ENCODE measurements at places on chromosomes 16 and 17.

GRCh38 chr16:9060225-9060624 lies 31.2 kb upstream of the HAPSTR1 start:
- DNase-seq, result no peak

DNA sequence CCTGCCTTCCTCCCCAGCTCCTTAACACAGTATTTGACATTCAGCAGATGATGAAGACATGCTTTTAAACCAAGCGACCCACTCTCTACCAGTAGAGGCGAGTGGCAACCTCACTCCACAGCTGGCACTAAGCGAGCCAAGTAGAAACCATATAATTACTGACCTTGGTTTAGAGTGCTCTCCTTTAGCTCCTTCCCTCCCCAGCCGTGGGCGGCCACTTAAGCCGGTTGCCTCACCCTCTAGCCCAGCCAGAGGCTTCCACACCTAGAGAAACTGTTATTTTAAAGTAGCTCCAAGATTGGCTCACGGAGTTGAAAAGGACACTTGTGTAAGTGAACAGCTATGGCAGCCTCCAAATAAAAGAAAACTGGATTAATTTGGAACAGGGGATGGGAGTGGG lies 109.1 kb upstream of the CRHR1 start:
- DNase-seq, result no peak

DNA sequence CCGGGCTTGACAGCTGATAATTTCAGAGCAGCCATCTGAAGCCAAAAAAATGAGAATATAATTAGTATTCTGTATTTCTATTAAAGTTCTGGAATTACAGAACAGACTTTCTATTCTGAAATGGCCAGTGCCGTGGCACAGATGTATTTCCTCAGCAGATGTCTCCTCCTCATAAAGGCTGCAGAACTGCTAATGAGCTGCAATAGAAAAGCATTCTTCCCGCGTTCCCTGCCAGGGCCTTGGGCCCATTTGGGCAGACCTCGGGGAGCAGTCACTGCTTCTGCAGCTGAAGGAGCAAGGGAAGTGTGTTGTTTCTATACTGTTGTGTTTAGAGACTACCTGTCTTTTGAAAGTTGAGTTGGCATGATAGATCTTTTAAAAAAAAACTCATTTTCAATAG lies 152.6 kb upstream of the CACNG5 start:
- no peak for DNase-seq

DNA sequence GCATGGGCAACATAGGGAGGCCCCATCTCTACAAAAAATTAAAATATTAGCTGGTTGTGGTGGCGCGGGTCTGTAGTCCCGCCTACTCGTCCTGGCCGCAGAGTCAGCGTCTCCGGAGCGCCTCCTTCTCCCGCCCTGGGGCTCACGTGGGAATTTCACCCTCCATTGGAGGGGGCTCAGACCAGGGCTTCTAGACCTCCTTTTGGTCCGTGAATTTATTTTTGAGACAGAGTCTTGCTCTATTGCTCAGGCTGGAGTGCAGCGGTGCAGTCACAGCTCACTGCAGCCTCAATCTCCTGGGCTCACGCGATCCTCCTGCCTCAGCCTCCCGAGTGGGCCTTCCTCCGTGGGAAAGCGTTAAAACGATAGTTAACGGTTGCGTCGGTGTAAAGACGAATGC lies 394 bp upstream of the NME4 start:
- peak; percentile 84 for DNase-seq

DNA sequence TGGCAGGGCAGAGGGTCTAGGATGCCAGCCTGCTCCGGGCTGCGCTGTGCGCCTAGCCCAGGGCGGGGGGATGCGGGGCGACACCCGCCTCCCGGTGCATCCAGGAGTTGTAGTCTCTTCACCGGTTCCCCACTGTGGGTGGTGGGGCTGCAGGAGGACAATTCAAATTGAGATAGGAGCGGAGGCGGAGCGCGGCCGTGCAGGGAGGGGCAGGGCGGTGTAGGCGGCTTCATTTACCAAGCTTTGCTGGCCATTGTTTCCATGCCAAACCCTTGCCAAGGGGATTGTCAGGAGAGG lies 2047.4 kb downstream of the TP53TG3F start:
- DNase-seq, result no peak

GRCh38 chr17:61065263-61065773 lies 334.3 kb upstream of the TBX2 start:
- DNase-seq, result no peak

DNA sequence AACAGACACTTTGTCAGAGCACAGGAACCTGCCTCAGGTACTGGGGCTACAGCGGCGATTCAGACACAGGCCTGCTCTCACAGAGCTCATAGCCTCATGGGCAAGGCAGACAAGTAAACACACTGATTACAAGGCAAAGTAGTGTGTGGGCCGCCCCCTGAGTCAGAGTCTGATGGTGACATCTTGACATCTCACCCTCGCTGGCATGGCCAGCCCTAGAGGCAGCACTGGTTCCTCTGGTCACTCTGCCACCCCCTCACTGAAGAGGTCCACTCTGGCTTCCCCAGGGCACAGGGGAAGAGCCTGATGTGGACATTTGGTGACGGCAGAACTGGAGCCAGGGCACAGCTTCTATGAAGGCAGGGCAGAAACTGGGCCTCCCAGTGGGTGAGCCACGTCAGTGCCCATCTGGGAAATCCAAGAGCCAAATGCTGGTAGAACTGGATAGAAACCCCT lies 32.9 kb upstream of the TOB1 start:
- no peak for DNase-seq

GRCh38 chr16:14302031-14302398 lies 230.9 kb downstream of the MRTFB start:
- peak; percentile 87 for DNase-seq

GRCh38 chr17:74528491-74529199 lies 2.6 kb downstream of the CD300LB start:
- DNase-seq, result no peak

DNA sequence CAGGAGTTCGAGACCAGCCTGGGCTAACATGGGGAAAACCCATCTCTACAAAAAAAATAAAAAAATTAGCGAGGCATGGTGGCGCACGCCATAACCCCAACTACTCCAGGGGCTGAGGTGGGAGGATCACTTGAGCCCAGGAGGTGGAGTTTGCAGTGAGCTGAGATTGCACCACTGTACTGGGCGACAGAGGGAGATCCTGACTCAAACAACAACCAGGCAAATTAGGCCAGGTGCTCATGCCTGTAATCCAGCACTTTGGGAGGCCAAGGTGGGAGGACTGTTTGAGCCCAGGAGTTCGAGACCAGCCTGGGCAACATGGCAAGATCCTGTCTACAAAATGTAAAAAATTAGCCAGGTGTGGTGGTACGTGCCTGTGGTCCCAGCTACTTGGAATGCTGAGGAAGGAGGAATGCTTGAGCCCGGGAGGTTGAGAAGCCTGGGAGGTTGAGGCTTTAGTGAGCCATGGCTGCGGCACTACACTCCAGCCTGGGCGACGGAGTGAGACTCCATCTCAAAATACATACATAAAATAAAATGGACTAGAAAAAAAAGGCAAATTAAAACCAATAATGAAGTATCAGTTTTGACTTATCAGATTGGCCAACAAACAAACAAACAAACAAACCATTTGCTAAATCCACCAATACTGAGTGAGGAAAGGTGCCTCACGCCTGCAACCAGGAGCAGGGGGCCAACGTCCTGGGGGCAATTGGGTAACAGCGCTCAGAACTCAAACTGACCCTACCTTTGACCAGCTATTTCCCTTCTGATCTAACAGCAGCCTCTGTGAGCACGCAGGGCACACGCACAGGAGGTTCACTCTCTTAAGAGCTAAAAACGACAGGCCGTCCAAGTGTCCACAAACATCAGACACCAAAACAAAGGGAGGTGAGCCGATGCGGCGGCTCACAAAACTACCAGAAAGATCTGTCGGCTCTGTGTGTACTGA lies 19.4 kb upstream of the FASN start:
- DNase-seq, result no peak

GRCh38 chr16:75477680-75478473 lies 13.4 kb upstream of the TMEM170A start:
- DNase-seq, result no peak

DNA sequence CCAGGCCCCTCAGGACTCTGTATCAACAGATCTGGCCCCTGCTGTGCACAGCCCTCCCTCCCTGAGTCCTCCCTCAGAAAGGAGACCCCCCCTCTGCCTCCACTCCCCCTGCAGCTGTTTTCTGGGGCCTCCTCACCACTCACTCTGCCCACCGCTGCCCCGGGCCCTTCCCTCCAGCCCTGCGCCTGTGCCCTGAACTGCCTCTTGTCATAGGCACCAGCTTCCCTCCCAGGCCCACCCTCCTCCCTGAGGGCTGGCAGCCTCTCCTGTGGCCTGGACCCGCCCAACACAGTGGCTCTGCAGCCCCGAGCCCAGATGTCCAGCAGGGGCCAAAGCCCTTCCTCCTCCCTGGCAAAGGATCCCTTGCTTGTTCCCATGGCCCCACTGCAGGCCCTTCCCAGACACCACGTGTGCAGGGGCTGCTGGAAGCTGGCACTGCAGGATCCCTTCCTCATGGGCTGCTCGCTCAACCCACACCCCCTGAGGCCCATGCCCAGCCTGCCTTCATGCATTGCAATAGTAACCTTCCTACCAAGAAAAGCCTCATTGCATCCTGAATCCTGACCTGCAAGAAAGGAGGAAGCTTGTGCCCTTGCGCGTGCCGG lies 25.8 kb downstream of the GNPTG start:
- no peak for DNase-seq

GRCh38 chr17:71765437-71765836 lies 355.4 kb upstream of the SOX9 start:
- DNase-seq, result no peak

DNA sequence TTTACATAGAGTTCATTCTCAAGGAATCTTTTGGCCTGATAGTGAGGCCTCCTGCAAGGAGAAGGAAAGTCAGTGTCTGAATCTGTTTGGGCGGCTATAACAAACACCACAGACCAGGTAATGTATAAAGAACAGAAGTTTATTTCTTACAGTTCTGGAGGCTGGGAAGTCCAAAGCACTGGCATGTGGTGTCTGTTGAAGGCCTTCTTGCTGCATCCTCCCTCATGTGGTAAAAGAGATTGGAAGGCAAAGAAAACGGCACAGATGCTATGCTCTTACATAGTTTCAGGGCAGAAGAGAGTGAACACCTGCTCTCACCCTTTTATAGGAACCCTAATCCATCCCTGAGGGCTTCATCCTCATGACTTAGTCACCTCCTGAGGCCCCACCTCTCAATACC lies 31.2 kb upstream of the DNAJA2 start:
- DNase-seq, result no peak

DNA sequence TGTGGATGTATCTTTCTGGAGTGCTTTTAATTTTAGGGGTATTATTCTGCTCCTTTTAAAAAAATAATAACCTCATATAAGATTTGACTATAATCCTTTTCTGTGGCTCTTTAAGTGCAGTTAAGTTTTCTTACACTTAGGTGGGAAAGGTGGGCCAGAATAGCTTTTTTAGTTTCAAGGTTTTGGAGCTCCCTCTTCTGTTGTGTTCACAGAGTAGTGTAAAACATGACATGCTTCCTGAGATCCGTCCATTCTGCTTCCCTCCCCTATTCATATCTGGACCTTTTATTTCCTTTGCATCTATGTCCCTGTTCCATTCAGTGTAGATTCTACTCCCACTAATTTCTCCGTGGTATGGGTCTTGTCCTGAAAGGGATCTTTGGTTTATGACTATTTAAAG lies 12.8 kb downstream of the LRRC36 start:
- DNase-seq, result no peak

- DNase-seq, result no peak
These were observed 81.4 kb downstream of the C17orf67 start for GRCh38 chr17:56752263-56752836.

GRCh38 chr16:85438981-85439685 lies 174.0 kb upstream of the GSE1 start:
- no peak for DNase-seq

- no peak for DNase-seq
These were observed 8.3 kb upstream of the NLRC5 start for GRCh38 chr16:56980792-56981724.

GRCh38 chr17:82647593-82648164 lies 565 bp downstream of the WDR45B start:
- DNase-seq, result peak; percentile 81

DNA sequence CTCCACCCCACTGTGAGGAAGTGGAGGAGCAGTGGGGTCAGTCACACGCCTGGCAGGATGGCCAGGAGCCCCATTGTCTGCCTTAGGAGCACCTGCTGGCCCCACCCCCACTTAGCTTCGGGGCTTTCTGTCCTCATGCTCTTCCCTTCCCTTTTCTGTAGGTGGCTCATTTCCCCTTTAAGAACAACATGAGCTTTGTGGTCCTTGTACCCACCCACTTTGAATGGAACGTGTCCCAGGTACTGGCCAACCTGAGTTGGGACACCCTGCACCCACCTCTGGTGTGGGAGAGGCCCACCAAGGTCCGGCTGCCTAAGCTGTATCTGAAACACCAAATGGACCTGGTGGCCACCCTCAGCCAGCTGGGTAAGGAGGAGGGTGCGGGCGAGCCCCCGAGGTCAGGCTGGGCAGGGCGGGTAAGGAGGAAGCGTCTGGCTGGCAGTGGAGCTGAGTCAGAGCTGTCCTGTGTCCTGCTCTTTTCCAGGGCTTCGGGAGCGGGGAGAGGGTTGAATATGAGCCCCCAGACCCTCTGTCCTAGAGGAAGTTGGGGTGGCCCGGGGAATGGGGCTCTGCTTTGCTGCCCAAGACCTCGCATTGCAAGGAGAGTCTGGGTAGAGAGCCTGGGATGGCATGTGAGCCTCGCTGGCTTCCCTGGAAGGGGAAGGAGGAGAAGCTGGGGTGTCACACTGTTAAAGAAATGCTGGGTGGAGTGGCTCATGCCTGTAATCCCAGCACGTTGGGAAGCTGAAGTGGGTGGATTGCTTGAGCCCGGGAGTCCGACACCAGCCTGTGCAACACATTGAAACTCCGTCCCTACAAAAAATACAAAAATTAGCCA lies 9.2 kb upstream of the SERPINF1 start:
- no peak for DNase-seq

DNA sequence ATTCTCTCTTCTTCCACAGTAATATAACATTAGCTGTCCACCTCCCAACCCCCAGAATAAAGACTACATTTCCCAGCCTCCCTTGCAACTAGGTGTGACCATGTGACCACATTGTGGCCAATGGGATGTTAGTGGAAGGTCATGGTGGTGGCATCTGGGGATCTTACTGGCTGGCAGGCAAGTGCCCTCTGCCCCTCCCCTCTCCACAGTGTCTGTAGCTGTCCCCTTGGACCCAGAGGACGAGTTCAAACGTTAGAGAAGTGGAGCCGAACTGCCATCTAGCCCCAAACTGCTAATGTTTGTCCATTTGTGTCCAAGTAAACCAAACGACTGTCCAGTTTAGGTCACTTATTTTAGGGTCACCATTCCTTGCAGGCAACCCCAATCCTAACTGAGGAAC lies 26.6 kb upstream of the KCNG4 start:
- DNase-seq, result peak; percentile 88

DNA sequence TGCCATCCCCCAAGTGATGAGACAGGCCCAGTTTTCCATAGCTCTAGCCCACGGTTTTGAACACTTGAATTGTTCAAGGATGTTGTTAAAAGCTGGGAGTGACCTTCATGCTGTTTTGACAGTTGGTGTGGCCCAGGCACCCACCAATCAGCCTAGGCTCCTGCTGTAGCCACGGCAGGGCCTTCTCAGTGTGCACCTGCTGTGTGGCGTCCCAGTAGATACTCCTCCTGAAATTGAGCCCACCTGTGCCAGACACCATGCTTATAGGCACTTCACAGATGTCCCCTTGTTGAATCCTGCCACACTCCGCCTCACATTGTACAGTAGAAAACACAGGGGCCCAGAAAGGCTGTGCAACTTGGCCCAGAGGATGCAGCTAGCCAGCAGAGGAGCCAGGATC lies 86.4 kb downstream of the SOCS1 start:
- no peak for DNase-seq
